ENCODE measurements at places on chromosomes 1 and 21.

- peak; percentile 38 for DNase-seq
Observed at GRCh38 chr1:42173155-42173933, 8.8 kb upstream of the GUCA2A start.

GRCh38 chr21:29181799-29182470 lies 51.5 kb downstream of the MAP3K7CL start:
- DNase-seq = no peak

- peak; percentile 61 for DNase-seq
Observed at GRCh38 chr1:203325026-203325417, 19.7 kb downstream of the BTG2 start.

DNA sequence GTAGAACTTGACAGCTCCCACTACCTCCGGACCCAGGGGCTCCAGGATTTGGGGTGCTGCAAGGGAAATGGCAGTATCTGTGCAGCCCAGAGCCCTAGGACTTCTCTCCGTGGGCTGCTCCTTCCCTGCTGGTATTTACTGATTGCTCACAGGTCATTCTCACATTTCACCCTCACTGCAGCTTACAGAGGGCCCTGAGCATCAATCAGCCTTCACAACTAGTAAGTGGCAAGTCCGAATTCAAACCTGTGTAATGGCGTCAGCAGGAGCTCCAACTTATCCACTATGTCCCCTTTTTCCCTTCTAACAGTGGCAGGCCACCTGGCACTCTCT lies 32.4 kb downstream of the PIK3C2B start:
- no peak for DNase-seq

- DNase-seq = no peak
Observed at GRCh38 chr1:230366504-230366915, 59.6 kb downstream of the PGBD5 start.

DNA sequence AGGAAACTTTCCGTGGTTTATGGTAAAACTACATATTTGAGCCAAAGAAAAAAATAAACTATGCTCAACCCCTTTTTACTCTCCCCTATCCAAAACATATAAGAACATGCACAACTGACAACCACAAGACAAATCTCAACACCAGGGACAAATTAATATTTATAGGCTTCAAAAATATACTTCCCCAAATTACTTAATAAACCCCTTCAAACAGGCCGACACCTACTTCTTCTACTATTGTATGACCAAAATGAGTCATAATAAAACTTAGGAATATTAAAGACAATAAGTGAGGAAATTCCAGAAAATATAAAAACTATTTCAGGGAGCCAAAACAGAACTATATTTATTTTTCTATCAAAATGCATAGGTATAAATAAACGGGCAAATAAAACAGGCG lies 71.5 kb downstream of the TGFBR3 start:
- no peak for DNase-seq

- no peak for DNase-seq
Observed at GRCh38 chr1:197692965-197693364, 82.3 kb downstream of the DENND1B start.

DNA sequence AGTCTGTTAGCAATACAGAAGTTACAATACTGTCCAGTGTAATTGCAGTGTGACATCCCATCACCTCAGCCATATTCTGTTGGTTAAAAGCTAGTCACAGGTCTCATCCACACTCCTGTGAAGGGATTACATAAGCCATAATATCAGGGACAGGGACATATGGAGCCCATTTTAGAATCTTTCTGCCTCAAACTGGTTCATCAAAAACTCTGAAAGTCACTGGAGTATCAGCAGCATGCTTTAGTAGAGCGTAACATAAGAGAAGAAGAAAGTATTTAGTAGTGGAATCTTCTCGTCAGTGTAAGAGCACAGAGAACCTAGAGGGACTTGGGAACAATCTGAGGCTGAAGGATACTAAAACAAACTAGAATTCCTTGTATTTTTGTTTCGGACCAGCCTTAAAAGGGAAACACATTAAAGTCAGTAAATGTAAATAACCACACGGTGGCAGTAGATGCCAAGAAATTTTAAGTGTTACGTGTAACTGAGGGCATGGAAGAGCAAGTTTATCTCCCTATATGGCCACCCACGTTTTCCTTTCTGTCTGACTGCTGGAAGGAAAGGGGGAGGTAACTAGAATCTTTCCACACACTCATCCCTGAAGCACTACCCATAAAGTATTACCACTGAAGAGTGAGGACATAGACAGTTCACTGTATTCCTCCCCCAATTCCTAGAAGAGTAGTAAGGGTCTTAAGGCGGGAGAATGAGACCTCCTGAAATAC lies 41.6 kb upstream of the AGL start:
- DNase-seq = no peak

- DNase-seq = no peak
Observed at GRCh38 chr1:242556276-242556675, 31.8 kb upstream of the PLD5 start.

GRCh38 chr1:14466006-14466405 lies 132.5 kb upstream of the KAZN start:
- no peak for DNase-seq

GRCh38 chr1:1281533-1282321 lies 1.5 kb downstream of the SCNN1D start:
- DNase-seq = no peak

DNA sequence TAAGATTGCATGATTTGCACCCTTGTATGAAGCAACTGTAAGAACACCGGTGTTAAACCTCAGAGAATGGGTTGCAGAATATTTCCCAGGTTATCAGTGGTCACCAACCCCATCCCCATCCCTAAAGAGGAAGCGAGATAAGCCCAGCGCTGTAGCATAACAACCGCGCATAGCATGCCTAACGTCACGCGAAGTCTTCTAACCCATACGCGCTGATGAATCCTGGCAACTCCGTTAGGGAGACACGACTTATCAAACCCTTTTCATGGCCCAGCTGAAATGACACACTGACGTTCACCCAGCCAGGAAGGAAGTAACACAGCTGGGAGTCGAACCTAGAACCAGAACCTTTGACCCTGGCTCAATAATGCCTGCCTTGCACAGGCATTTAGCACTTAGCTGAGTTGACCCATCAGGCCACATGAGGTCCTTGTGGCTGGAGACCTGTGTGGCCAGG lies 24.2 kb downstream of the TMEM51 start:
- DNase-seq = no peak

- no peak for DNase-seq
Observed at GRCh38 chr1:218592688-218593087, 247.6 kb downstream of the TGFB2 start.

DNA sequence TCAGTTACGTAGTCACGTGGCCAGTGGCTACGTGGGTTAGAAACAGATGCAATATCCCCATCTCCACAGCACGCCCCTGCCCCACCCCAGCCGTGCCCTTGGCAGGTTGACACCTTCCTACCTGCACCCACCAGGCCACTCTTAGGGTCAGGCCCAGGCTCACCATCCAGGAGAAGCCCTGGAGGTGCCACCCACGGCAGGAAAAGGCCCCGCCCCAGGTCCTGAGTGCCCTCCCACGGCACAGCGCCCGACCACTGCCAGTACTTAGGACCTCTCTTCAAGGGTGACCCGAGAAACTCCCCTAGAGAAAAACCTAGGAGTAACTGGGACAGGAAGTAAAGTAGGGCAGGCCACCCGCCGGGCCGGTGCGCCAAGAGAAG lies 1.5 kb downstream of the C1orf35 start:
- no peak for DNase-seq

DNA sequence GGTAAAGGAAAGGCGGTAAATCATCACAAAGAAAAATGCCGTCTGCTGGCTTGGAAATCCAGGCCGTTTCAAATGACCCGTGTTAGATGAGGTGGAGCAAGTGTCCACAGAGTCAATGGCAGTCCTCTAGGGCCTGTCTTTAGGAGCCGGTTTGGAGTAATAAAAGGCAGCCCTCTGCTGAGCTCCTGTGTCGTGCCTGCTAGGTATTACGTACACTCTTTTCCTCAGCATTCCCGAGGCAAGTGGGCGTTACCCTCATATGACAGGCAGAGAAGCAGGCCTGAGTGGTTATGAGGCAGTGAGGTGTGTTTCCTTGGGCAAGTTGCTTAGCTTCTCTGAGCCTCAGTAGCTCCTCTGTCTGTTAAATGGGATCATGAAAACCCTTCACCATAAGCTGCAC lies 7.7 kb downstream of the NENF start:
- DNase-seq = no peak

All from CD8-positive, alpha-beta T cell (primary cell).